ENCODE measurements at places on chromosomes 5 and 9.

DNA sequence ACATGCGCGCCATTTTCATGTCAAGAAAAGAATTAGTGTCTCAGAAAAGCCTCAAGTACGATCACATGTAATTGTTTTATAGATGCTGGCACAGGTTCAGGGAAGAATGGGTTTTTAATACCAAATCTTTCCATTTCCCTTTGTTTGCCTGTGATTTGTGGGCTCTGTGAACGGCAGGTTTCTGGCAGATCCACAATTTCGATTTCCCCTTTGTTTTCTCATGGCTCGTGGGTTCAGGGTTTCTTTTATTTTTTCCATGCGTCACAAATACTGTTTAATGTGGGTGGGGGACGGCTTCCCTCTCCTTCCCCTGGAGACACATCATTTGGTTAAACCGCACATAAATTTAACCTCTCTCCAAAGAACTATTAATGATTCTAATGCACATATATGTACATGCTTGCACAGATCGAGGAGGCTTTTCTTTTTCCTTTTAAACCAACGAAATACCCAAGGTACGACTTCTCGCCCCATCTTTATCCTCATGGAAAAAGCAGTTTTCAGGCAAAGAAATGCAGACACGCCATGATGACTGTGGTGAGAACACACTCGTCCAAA, 195.9 kb downstream of the SLIT3 start:
- no peak for DNase-seq

DNA sequence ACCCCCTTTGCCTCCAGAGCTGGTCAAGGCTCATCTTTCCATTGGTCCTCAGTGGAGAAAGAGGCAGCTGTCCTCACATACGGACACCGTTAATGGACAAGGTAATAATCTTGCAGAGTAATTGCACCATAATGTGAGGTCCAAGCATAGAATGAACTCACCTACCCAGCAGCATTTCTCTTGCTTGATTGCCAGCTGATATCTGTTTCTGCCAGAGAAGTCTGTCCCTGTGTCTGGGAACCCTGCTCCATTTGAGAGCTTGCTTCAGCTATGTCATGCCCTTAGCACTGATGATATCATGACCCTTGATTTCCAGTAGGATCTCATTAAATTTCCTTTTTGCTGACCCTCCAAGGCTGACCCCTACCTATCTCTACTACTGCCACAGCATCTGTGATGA, 154.6 kb downstream of the PIK3R1 start:
- DNase-seq, result no peak

DNA sequence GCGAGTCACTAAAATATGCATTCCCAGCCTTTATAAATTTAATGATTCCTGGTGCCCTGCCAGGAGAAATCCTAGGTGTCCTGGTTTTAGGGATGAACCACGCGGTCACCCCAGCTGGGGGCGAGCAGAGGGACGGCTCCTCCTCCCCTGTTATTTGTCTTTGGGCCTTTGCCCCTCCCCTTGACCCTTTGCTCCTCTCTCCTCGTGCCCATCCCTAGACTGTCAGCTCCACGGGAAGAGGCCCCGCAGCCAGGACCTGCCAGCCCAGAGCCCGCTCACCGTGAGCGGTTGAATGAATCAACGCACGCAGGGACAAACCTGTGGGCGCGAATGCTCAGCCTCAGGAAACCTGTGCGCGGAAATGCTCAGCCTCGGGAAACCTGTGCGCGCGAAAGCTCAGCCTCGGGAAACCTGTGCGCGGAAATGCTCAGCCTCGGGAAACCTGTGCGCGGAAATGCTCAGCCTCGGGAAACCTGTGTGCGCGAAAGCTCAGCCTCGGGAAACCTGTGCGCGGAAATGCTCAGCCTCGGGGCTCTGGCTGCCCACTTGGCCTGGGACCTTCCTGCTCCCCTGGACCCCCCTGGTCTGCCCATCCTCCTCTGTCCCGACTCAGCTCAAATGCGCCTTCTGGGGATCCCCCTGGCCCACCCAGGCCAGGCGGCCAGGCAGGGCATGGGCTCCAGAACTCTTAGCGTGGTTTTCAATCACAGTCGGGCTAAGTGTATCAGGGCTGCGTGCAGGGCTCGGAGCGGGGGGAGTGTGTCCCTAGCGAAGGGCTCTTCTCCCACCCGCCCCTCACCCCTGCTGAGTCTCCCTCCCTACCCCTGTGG, 140.5 kb upstream of the COL5A1 start:
- no peak for DNase-seq

DNA sequence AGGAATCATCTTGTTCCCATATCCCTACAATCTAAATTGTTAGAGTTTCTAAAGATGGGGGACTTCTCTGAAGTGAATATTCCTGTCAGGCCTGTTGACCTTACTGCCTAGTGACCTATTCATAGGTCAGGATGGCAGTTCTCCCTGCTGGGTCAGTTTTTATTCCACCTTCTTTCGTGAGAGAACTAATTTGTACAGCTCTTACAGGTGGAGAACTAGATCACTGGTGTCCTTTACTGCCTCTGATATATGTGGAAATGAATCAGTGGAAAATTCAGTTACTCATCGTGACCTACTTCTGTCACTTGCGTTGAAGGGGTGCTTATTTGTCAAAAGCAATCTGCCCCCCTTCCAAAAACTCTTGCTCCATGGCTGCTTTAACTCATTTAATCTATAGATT, 164.9 kb downstream of the CD180 start:
- DNase-seq, result no peak

DNA sequence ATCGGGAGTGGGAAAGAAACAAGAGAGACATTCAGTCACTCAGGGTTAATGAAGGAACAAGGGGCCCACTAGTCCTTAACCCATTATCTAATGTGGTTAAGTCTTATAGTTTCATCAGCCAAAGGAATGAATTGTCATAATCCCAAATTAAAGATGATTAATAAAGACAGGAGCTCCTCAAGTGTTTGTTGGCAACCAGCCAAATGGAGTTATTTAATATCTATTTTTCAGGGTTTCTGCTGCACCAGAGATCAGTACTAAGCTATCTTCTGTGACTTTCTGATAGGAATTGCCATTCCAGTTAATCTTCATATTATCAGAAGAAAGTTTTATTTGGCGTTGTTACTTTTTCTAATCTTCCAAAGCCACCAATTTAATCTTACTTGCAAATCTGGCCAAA, 34.0 kb upstream of the FCHO2 start:
- no peak for DNase-seq

DNA sequence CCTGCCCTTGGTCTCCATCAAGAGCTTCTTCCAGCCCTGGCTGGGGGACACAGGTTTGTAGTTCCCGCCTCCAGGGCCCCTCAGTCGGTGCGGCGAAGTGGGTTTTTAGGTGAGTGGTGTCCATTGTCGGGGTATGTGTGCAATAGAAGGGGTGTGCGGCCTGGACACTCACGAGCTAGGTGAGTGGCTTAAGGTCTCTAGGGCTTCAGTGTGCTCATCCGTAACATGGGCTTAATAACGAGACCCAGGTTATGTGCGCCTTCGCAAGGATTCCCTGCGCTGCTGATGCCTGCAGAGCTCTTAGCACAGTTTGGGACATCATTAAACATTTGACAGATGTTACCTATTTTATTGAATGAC, 656 bp downstream of the CEP78 start:
- DNase-seq, result no peak

DNA sequence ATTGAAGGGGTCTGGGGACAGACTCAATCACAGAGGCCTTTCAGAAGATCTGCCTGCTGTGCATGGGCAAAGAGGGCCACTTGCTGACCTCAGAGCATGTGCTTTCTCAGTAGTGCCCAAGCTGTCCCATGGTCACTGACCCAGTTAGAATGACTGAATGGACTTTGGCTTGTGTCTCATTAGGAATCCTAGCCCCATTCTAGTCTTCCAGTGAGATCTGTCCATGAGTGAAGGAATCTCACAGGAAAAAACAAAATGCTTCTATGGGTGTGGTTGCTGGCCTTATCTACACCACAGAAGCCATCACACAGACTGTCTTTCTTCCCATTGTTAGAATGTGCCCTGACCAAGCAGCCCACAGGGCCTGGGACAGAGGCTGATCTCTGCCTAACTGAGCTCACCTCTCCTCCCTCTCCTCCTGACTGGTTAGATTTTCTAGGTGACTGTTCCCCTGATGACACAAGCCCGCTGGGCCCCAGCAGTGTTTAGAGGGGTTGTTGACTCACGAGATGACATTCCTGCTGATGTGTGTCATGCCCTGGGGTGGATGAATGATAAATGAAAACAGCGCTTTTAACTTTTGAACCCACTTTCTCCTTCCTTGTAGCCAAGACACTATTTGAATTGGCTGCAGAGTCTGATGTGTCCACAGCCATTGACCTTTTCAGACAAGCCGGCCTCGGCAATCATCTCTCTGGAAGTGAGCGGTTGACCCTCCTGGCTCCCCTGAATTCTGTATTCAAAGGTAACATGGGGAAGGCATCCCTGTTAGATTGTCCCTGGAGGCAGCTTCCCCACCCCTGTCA, 24.8 kb downstream of the TGFBI start:
- no peak for DNase-seq

DNA sequence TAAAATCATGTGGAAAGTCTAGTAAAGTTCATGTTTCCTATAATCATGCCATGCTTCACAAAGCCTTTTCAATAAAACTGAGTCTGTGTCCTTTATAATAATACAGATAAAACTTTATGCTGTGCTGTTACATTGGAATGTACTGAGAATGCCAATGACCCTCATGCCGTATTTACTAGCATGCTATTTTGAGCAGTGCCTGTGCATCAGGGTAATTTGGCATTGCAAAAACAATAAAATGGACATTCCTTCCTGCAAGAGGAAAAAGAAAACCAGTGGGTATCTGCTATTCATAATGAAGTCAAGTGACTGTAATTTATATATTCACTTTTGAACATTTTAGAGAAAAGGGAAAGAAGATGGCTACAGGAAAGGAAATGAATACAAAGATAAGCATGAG, 159.0 kb downstream of the PBX3 start:
- DNase-seq, result no peak

GRCh38 chr5:68708156-68708841, 385.5 kb upstream of the SLC30A5 start:
- no peak for DNase-seq

GRCh38 chr9:35835216-35835632, 6.2 kb downstream of the TMEM8B start:
- no peak for DNase-seq
